ENCODE measurements at places on chromosomes 2 and 18.
A peak's percentile ranks its signal among the peaks of the same experiment; 100 is the strongest.

GRCh38 chr2:45233301-45233700 is 224.0 kb upstream of the SIX2 start:
- no peak for DNase-seq

- DNase-seq = peak; percentile 16
Measured at GRCh38 chr18:49819823-49820671, 6.7 kb upstream of the ACAA2 start.

DNA sequence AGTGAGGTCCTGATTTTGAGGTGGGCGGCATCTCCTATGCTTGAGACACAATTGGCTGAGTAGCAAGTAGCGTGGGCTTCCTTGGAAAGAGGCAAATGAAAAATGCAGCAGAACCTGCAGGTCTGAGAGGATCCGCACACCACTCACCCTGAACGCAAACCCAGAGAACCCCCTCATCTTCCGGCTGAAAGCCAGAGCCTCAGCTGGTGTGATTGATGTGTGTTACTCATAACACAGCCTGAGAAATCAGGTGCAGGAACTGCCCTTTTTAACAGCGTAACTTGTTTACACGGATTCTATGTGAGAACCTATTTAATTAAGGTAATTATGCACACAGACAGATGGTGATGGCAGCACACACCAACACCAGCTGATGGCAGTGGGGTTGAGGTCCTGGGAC is 123.4 kb downstream of the MRO start:
- no peak for DNase-seq

DNA sequence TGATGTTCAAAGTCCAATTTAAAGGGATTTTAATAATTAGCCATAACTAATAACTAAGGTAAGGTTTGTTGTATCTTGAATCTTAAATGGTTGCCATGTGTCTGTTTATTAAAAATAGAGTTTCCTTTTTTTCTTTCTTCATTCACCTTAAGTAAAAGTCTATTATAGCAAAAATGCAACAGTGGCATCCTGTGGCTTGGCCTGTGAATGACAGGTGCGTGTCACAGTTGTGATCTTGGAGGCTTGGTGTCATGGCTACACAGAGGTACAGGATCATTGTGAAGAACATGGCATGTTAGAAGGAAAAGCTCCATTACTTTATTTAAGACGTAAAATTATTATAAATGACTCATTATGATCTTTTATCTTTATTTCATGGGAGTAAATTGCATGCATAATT is 246.1 kb downstream of the BCL2 start:
- no peak for DNase-seq

GRCh38 chr2:48668992-48669391 is 51.3 kb downstream of the GTF2A1L start:
- DNase-seq = no peak

GRCh38 chr18:54241483-54241882 is 17.0 kb upstream of the MBD2 start:
- DNase-seq = no peak

DNA sequence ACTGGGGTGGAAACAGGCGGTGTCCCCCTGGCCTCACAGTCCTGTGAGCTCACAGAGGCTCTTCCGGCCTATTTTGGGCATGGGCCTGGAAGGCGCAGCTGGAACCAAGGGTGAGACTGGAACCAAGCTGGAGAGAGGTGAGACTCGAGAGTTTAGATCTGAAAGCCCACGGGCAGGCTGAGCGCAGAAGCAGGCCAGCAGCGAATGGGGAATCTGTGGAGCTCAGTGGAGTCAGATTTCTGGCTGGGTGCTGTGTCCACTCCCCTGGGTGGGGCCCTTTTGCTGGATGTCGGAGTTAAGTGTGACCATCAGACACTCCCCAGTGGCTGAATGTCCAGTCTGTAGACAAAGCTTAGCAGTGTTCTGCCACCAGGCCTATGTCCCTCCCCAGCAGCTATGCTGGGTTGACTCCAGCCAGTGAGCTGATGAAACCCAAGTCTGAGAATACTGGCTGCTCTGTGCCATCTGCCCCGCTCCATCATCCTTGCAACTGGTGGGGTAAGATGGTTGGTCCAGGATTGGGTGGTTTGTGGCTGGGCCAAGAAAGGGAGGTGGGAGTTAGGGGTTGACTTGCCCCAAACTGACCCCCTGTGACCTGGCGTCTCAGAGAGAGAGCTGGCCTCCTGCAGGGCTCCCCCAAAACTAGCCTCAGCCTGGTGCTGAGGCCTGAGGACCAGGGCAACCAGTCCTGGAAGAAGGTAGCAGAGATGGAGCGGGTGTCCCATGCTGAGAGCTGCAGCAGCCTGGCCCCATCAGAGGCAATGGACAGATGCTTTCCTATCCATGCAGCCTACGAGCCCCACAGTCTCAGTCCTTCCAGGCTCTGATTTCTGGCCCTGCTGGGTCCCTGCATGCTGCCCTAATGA is 34.4 kb downstream of the CYP26B1 start:
- DNase-seq = no peak

DNA sequence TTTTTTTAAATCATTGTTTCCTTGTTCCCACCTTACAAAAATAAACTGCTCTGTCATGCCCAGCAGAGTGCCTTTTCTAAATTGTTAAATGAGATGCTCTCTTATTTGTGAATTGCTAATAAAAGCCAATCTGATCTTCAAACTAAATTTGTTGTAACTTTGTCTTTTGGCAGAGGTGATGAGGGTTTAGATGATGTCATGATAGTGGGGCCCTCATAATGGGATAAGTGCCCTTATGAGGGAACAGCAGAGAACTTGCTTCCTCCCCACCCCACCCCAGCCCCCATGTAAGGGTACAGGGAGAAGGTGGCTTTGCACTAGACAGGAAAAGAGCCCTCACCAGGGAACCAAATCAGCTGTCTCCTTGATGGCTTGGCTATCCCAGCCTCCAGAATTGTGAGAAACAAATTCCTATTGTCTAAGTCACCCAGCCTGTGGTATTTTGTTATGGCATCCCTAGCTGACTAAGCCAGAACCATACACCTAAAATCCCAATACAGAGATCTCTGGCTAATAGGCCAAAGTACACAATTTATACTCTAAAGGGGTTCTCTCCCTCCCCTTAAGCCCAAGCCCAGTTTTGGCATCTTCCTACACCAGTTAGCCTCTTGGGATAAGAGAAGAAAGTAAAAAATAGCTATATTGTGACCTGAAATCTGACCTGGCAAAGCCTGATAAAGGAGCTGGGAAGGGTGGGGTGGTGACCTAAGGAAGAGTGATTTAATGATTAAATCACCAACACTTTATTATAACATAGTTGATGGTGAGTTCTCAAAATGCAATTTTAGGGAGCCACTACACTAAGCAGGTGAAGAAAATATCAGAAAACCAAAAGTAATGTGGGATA is 40.3 kb upstream of the HNRNPA3 start:
- DNase-seq = no peak

- no peak for DNase-seq
Measured at GRCh38 chr2:188459061-188459460, 167.4 kb downstream of the GULP1 start.

GRCh38 chr2:207041786-207042554 is 102.7 kb downstream of the CPO start:
- DNase-seq = no peak

- no peak for DNase-seq
Measured at GRCh38 chr18:74961596-74961995, 247.3 kb downstream of the PTGR3 start.

DNA sequence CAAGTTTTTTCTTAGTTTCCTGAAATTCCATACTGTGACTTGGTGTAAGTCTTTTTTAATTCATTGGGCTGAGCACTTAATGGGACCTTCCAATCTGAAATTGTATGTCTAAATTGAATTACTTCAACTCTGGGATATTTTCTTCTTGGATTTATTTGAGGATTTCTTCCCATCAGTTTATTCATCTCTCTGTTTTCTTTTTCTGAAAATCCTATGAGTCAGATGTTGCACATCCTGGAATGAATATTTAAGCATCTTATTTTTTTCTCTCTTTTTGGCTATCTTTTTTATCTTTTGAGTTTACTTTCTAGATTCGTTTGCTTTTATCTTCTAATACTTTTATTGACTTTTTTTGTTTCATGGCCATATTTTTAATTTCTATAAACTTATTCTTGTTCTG is 55.4 kb upstream of the ACYP2 start:
- no peak for DNase-seq

GRCh38 chr18:712401-713134 is at the start of gene ENOSF1:
Gene ENOSF1, minus strand, starts transcription at chr18:712630. Its CDS starts 43 bp downstream, at chr18:712587.
- DNase-seq = peak; percentile 63

DNA sequence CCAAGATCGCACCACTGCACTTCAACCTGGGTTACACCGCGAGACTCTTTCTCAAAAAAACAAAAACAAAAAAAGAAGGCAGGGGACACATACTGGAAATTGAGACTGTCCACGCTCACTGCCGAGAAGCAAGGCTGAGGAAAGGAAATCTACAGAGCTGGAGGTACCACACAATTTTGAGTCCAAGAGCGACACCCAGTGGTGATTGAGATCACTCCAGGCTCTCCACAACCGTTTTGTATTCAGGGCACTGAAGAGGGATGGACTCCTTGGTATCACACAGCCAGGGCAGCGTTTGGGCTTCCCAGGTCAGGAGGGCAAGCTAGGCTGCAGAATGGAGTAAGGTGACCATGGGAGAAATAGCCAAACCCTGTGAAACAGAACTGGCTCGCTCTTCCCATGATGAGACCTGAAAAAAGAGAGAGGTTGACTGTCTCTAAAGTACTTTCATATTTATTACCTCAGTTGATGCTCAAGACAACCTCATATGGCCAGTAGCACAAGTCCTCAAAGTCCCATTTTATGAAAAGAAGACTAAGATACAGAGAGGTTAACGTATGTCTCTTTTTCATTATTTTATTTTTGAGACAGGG is 74.5 kb upstream of the YPEL5 start:
- DNase-seq = peak; percentile 5

DNA sequence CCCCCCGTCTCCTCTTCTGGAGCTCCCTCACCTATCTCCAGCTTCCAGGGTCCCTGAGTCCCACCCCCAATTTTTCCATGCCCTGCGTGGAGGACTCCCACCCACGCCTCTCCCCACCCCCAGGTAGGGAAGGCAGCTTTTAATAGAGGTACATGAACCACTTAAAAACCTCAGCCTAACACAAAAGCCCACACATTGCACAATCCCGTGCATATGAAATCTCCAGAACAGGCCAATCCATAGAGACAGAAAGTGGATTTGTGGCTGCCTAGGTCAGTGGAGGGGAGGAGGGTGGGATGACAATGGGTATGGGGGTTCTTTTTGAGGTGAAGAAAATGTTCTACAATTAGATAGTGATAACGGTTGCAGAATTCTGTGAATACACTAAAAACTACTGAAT is 145.6 kb downstream of the CABLES1 start:
- DNase-seq = no peak

GRCh38 chr2:107412981-107413380 is 413.7 kb upstream of the RGPD4 start:
- DNase-seq = no peak

DNA sequence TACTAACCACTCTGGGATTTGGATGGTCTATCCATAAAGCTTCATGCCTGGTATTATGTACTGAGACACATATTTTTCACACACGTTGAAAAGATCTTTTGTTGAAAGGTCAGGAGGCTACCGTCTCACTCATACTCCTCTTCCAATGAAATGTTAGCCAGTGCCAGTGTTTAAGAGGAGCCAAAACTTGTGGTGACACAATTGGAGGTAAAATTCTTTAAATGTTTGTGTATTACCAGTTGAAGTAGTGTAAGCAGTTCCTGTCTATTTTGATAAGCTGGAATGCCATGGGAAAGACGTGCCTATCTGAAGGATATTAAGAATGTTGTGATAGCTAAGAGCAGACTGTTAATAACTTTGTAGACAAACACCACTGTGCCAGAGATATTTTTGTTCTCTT is 32.1 kb downstream of the MARCHF7 start:
- DNase-seq = no peak

All from activated effector memory CD4-positive, alpha-beta T cell treated with Interleukin-2 at 50 U/mL for 16 hours (primary cell).